ENCODE measurements at places on chromosomes 11 and 22.

DNA sequence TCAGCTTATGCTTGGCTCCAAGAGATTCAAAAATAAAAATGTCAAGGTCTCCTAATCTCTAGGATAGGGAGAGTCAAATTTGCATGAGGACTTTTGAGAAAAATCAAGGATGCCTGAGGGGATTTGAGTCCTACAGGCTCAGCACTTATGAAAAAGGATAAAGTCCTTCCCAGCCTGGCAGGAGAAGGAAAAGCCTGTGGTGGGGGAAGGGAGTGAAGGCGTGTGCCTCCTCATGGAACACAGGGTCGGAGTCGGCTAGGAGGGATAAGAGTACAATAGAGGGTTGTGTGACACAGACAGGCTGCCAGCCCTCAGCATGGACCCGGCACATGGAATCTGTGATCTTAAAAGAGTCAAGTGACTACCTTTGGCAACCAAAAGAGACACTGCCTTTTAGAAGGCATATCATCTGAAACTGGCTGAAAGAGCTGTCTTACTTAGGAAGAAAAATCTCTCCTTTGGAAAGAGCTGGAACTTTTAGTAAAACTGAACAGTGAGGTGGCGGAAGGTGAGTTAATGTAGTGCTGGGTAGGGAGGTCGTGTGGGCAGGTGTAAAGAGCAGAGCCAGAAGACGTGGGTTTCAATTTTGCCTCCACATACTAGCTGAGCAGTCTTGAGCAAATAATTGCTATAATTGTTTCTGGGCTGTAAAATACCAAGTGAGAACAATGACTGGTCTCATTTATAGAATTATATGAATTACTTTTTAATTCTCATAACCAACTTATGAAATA is 58.8 kb upstream of the RDX start:
- no peak overlapping the region for H3K4me3 ChIP-seq
- peak overlapping the region; percentile 47 for H3K27ac ChIP-seq
- H3K4me1 ChIP-seq = peaks cover 20% of the 10 kb centered on the region
- H3K27me3 ChIP-seq = peaks cover 1% of the 10 kb centered on the region
- peak; percentile 4 for DNase-seq
- no peaks in the 10 kb centered on the region for H3K36me3 ChIP-seq

- no peak overlapping the region for H3K27ac ChIP-seq
- no peaks in the 10 kb centered on the region for H3K4me1 ChIP-seq
- no peaks in the 10 kb centered on the region for H3K27me3 ChIP-seq
- no peak for DNase-seq
Measured at GRCh38 chr11:111745719-111746504, 20.3 kb downstream of the PPP2R1B start.

- peaks cover 26% of the 10 kb centered on the region for H3K4me1 ChIP-seq
- H3K27me3 ChIP-seq = no peaks in the 10 kb centered on the region
- H3K4me3 ChIP-seq = no peak overlapping the region
- peak overlapping the region; percentile 62 for H3K27ac ChIP-seq
Measured at GRCh38 chr11:108224366-108224765, 1.5 kb downstream of the ATM start.

GRCh38 chr11:117279711-117280376 is 11.3 kb upstream of the BACE1-AS start:
- no peak for DNase-seq
- H3K4me1 ChIP-seq = no peaks in the 10 kb centered on the region
- no peaks in the 10 kb centered on the region for H3K27me3 ChIP-seq
- peaks cover 64% of the 10 kb centered on the region for H3K36me3 ChIP-seq
- no peak overlapping the region for H3K4me3 ChIP-seq

- H3K4me3 ChIP-seq = no peak overlapping the region
- no peaks in the 10 kb centered on the region for H3K36me3 ChIP-seq
- no peak overlapping the region for H3K27ac ChIP-seq
Measured at GRCh38 chr11:98243897-98244296, 776.9 kb upstream of the CNTN5 start.

DNA sequence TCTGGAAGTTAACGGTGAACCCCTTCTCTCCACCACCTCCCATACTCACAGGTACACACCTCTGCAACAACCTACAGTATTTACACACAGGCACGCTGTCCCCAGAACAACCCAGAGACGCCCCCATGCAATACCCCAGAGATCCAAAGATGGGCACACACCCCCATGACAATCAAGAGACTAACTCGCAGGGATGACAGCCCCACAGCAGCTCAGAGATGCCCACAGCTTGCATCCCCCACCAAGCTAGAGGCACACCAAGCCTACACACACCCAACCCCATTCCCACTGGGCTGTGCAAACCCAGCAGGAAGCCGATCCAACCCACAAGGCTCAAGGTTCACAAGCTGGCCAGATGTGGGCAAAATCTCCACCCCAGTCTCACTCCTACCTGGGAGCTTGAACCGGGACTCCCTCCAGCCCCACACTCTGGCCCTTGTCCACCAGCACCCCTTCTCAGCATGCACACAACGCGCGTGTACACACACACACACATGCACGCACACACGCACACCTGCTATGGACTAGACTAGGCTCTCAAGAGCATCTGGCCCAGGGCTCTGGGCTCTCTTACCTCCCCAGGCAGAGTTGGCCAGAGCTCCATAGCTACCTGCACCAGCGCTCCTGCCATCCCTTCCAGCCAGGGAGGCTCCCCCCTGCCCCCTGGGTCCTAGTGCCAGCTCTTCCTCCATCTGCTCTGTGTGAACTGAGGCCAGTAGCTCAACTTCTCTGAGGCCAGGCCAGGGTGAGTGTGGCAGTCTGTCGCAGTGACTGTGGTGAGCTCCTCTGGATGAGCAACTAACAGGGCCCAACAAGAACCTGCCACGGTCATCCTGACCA is 11.5 kb downstream of the STARD10 start:
- H3K27ac ChIP-seq = no peak overlapping the region
- H3K4me1 ChIP-seq = peaks cover 56% of the 10 kb centered on the region
- no peak for DNase-seq
- H3K36me3 ChIP-seq = no peaks in the 10 kb centered on the region
- peak overlapping the region; percentile 82 for H3K4me3 ChIP-seq
- H3K27me3 ChIP-seq = peaks cover 37% of the 10 kb centered on the region

- H3K27me3 ChIP-seq = peaks cover 17% of the 10 kb centered on the region
- peak overlapping the region; percentile 87 for H3K4me3 ChIP-seq
- H3K4me1 ChIP-seq = peaks cover 41% of the 10 kb centered on the region
- no peak overlapping the region for H3K27ac ChIP-seq
- DNase-seq = no peak
- H3K36me3 ChIP-seq = no peaks in the 10 kb centered on the region
Measured at GRCh38 chr11:2379466-2380174, 2.5 kb downstream of the CD81 start.

DNA sequence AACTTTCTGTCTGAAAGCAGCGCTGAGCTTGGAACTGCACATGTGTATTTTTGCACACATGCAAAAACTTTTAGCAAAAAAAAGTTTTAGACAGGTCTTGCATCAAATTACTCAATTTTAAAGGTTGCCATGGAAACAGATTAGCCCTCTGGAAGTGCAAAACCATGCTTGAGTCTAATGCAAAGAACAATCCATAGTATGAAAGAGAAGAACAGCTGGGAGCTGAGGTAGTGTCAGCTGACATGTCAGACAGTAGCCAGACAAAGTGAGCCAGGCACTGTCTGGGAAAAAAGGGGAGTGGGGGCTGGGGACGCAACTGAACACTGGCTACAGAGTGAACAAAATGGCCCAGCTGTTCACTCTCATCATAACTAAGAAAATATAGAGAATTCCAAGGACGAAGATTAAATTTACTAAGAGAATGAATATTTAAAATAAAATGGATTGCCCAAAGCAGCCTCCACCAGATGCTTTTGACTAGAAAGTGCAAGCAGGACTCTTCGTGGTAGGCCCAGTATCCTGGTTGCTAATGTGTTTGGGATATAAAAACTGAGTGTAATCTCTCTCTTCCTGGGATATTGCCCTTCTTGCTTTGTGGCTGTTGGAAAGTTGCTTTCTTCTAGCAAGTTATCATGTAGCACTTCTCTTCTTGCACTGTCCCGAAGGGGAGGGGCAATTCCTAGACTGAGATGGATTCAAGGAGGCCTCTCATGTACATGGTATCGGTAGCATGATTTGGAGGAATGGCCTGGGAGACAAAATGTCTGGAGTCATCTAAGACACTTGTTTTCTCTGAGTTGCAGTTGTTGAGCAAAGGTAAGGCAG is 434.1 kb upstream of the FAT3 start:
- DNase-seq = no peak
- no peak overlapping the region for H3K4me3 ChIP-seq
- H3K4me1 ChIP-seq = peaks cover 22% of the 10 kb centered on the region
- H3K27ac ChIP-seq = no peak overlapping the region

GRCh38 chr22:38285018-38285417 is 12.2 kb upstream of the TMEM184B start:
- no peak overlapping the region for H3K4me3 ChIP-seq
- H3K4me1 ChIP-seq = peaks cover 39% of the 10 kb centered on the region
- no peak for DNase-seq
- peaks cover 6% of the 10 kb centered on the region for H3K36me3 ChIP-seq
- H3K27ac ChIP-seq = peak overlapping the region; percentile 91
- H3K27me3 ChIP-seq = no peaks in the 10 kb centered on the region

DNA sequence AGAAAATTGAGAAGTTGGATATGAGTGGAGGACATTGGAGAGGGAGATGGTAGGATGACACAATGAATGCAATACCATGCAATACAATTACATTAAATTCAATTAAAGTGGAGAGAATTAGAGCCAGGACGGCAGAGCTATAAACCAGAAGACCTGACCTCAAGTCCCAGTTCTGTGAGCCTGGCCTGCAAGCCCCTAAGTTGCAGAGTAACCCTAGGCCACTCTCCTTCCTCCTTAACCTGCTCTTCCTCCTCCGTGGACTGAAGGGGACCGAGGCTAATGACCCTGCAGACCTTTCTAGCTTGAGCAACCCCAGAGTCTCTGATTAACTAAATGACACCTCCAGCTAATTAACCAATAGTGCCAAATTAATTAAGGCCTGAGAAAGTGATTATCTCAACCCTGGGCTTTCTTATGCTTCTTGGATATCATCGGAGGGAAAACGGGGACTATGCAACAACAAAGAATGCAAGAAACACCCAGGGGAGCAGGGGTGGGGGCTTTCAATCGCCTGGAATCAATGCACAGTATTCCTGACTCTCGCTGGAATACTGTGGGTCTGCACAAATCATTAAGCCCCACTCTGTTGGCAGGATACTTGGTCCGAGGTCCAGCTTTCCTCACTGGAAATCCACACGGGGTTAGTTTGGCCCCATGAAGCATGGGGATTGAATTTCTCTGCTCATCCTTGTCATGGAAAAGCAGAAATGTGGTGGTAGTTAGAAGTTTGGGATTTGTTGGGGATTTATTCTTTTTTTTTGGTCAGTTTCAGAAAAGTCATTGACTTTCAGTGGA is 548.3 kb downstream of the MN1 start:
- H3K4me1 ChIP-seq = no peaks in the 10 kb centered on the region
- H3K4me3 ChIP-seq = peak overlapping the region; percentile 2
- peaks cover 27% of the 10 kb centered on the region for H3K27me3 ChIP-seq
- no peak overlapping the region for H3K27ac ChIP-seq

- H3K36me3 ChIP-seq = no peaks in the 10 kb centered on the region
- H3K27ac ChIP-seq = peak overlapping the region; percentile 34
- no peak overlapping the region for H3K4me3 ChIP-seq
- H3K4me1 ChIP-seq = peaks cover 55% of the 10 kb centered on the region
- no peak for DNase-seq
Measured at GRCh38 chr22:42926768-42927167, 69.7 kb upstream of the ARFGAP3 start.

Data from nephron progenitor cell (in vitro differentiated cells).